Stimulated activated naive B cell treated with anti-CD40 and anti-IgM and Interleukin-4, amounts not matched to agents 10 μg/mL and 1 μg/mL and 100 μg/mL, for 72 hours (primary cell): ENCODE measurements at places on chromosomes 13 and 19.

DNA sequence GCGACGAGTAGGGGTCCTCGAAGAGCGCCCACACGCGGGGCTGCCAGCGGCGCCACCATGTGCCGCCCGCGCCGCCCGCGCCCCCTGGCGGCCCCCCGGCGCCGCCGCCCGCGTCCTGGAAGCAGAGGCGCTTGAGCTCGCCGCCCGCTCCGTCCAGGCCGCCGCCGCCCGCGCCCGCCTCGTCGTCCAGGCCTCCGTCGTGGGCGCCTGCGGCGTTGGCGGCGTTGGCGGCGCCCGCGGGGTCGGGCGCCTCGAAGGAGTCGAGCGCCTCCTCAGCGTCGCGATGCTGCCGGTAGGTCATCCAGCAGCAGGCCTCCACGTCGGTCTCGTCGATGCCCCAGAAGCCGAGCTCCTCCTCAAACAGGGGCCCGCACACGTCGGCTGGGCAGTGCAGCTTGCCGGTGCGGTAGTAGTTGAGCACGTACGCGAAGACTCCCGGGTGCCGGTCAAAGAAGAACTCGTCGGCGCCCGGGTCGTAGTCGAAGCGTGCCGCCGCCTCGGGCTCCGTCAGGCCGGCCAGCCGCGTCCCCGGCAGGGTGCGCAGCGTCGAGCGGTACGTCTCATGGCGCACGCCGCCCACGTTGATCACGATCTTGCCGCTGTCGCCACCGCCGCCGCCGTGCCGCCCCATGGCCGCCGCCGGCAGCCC is 829 bp downstream of the KCNC3 start:
- no peak for DNase-seq

GRCh38 chr13:77786695-77787287 is 89.3 kb downstream of the SLAIN1 start:
- DNase-seq, result no peak

- no peak for DNase-seq
Observed at GRCh38 chr13:44307844-44308243, 65.8 kb upstream of the SERP2 start.

GRCh38 chr13:67515895-67516294 is 285.8 kb upstream of the PCDH9 start:
- DNase-seq, result no peak

DNA sequence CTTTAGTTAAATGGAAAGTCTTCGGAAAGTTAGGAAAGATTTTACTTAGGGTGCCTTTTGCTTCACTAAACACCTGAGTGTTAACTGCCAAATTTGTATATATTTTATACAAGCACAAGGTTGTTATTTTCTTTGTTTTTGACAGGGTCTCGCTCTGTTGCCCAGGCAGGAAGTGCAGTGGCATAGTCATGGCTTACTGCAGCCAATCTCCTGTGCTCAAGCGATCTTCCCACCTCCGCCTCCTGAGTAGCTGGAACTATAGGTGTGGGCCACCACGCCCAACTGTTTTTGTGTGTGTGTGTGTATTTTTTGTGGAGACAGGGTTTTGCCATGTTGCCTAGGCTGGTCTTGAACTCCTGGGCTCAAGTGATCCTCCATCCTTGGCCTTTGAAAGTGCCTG is 16.2 kb downstream of the KCTD4 start:
- DNase-seq, result no peak

GRCh38 chr19:18875726-18876125 is 20.2 kb downstream of the CERS1 start:
- no peak for DNase-seq

DNA sequence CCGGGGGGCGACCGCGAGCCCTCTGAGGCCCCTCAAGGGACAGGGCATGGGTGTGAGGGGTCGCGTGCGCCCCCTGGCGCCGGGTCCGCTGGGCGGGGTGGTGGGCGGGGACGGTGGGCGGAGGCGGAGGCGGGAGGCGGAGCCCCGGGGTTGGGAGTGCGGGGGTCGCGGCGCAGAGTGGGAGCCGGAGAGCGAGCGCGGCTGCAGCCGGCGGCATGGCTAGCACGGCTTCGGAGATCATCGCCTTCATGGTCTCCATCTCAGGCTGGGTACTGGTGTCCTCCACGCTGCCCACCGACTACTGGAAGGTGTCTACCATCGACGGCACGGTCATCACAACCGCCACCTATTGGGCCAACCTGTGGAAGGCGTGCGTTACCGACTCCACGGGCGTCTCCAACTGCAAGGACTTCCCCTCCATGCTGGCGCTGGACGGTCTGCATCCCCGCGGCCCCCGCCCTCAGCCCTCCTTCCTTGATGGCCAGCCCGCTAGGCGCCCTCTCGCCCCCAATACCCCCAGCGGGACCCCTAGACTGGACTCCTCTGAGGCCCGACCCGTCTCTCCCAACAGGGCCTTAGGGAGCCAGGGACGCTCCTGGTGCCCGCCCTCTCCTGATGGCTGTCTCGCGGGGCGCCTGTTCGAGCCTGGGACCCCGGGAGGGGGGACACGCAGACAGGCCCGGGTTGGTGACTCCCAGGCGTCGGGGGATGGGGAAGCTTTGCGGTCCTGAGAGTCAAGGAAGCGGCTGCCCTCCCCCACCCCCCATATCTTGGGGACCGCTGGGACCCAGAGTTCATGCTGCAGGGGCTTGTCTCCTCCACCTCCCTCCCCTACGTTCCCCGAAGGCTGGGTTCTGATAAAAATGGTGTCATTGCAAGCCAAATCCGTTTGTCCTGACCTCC is at the start of gene CLDN10:
Gene CLDN10, plus strand, starts transcription at position 182 of the 903 bp plus-strand sequence. Its CDS starts 34 bp downstream, at position 216.
- DNase-seq, result no peak

GRCh38 chr19:12723641-12724426 is at the start of gene TNPO2:
TSS of gene TNPO2 (minus strand) at chr19:12723932. CDS start at chr19:12720977, 2,955 bp downstream.
- peak; percentile 53 for DNase-seq

GRCh38 chr19:35108730-35109129 is 6.9 kb upstream of the FXYD3 start:
- DNase-seq, result no peak

DNA sequence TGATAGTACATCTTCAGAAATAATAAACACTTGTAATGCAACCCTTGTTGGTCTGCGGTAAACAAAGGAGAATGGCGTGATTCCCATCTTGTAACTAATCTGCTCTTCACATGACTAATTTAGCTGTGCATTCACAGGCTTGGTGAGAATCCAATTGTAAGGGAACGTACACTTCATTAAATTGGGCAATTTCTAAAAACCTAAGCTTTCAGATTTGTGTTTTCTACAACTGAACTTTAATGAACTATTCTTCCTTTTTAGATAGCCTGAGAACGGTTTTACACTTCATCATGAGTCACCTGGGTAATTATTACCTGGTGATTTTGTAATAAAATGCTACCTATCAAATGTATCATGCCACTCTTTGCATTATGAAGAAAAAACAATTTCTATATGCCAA is 306.9 kb downstream of the KLF5 start:
- no peak for DNase-seq

DNA sequence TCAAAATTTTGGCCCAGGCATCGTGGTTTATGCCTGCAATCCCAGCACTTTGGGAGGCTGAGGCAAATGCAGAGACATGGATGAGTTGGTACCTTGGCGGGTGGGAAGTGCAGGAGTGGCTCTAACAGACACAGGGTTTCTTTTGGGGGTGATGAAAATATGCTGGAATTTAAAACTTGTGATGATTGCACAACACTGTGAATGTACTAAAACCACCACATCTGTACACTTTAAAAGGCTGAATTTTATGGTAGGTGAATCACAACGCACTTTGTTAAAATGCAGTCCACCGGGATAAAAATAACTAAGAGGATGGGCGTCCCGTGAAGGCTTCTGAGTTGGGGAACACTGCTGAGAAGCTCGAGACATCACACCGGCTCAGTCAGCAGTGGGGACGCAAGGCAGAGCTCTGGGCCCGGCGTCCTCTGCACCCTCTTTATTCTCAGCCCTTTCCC is 47.1 kb downstream of the MLLT1 start:
- DNase-seq, result no peak

DNA sequence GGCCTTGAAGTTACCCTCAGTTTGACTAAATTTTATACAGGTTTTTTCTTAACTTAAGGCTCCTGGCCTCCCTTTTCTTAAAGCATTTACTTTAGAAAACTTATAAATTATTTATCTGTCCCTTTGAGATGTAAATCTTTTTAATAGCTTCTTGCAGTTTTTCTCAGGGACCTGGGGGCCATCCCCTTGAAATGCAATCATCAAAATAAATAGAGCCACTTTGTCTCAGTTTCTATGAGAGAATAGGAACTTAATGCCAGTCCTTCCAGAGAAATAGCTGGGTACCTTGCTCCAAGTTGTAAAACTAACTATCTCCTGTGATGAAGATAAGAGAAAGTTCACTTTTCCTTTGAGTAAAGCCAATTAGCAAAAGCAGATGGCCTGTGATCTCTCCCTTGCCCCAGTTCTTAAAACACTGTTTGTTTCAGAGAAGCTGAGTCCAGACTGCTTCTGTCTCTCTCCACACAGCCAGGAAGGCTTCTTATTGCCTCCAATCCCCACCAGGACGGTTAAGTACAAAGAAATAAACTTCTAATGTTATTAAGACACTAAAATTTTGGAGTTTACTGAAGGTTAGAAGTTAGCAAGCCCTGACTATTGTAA is 913.1 kb downstream of the OLFM4 start:
- no peak for DNase-seq

GRCh38 chr13:84962141-84962750 is 837.0 kb downstream of the SLITRK6 start:
- DNase-seq, result no peak

DNA sequence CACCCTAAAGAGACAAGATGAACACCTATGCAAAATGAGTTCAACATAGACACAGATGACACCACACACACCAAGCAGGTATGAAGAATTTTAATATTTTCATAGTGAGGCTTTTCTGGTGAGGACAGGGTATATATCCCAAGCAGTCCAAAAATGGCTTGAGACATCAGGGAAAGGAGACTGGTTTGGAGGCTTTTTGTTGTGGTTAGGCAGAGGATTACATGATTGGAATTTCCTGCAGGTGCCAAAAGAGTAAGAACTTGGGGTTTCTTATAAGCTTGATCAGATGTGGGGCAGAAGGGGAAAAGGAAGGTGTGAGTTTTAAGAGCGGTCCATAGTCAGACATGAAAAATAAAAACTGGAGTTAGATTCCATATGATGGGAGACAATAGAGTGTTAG is 420.8 kb upstream of the SLITRK1 start:
- no peak for DNase-seq

- DNase-seq, result no peak
Observed at GRCh38 chr13:47144782-47145181, 247.9 kb upstream of the HTR2A start.

GRCh38 chr19:41249707-41250423 is 14.3 kb upstream of the HNRNPUL1 start:
- DNase-seq, result no peak

- DNase-seq, result no peak
Observed at GRCh38 chr19:3057275-3057714, 5.0 kb downstream of the TLE5 start.

GRCh38 chr13:41434831-41435520 is 22.4 kb upstream of the RGCC start:
- no peak for DNase-seq

DNA sequence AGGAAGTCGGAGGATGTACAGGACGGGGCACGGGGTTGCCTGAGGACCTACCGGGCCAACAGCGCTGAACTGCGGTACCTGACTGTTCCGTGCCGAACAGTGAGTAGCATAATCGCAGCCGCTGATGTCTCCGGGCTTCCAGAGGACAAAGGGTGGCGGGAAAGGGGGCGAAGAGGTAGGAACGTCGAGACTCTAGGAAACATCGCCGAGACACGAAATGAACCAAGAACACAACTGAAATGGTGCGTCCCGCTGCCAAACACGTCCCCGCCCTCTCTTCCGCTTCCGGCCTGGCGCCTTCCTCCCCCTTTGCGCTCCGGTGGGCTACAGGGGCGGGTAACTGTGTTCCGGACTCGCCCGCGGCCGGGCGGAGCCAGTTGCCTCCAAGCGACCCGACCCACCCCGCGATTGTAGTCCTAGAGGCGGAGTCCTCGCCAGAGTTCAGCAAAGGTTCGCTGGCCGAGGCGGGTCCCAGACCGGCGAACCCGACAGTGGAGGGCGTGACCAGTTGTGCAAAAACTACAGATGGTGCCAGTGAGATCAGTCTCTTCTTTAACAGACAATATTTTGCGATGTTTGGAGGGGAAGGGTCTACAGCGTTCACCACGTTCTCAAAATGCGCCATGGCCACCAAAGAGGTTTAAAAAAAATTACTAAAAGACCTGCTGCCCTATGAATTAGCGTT is at the start of gene MRPS31:
Gene MRPS31, minus strand, starts transcription at position 257 of the 685 bp plus-strand sequence. Its CDS starts 54 bp downstream, at position 203.
- peak; percentile 94 for DNase-seq

DNA sequence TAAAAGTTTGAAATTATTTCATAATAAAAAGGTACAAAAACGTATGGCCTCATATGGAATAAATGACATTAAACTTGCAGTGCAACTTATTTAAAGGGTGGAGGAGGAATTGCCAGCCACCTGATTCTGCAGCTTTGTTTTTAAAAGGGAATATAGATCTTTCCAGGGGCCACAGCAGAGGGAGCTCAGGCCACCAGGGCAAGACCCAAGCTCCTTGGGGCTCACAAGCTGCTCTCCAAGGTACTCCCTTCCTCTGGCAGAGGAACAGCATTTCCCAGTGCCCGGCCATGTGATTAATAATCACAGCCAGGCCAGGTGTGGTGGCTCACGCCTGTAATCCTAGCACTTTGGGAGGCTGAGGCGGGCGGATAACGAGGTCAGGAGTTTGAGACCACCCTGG is 6.2 kb downstream of the ACOD1 start:
- no peak for DNase-seq

DNA sequence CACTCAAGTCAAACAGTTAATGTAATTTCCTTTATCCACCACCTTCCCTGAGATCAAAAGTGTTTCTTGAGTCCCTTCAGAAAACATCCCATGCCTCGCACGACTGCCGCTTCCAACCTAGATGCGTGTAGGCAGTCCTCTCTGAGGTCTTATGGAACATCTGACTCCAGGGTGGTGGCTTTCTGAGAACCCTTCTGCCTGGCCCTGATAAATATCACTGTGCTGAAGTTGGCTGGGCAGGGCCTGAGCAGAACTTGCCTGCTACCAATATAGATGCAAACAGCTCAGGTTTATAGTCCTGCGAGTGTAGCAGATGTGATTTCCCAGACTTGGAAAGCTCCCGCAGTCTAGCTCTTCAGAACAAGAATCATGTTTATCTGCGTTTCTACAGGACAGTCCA is 61.1 kb upstream of the GPR12 start:
- no peak for DNase-seq

- DNase-seq, result no peak
Observed at GRCh38 chr19:34075661-34076091, 96.6 kb upstream of the LSM14A start.

DNA sequence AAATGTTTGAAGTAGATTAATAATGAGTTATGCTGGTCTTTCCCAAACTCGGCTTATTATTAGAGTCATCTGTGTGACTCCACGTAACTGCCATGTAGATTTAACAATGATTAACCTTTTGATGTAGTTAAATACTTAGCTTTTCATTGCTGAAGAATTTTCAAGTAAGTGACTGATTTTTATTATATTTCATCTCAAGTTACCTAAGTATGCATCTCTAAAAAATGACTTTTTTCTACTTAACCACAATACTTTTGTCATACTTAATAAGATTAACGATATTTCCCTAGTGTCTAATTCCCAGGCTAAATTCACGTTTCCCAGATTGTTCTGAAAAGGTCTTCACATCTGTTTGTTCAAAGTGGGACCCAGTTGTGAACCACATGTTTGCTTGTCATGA is 17.8 kb downstream of the BIVM start:
- no peak for DNase-seq
